ENCODE measurements at places on chromosomes 12 and 14. TPM values are rescaled to one million over a fixed set of nuclear protein-coding genes. Genes with fewer than 3 reads are reported as not detected.

DNA sequence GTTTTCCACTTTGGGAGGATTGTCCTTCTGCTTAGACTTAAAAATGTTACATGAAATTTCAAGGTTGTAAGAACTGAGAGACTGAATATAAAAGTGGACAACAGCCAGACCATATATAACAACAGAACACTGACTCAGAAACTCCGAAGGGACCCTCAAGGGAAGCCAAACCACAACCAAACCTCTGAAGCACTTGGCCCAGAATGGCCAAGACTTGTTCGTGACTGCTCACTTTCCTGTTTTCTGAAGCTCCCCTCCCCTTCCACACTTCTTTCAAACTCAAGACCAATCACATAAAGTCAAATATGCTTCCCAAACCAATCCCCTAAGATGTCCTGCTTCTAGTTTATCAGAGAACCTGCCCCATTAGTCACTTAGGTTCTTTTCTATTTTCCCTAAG, 13.7 kb downstream of the OR6J1 start:
- no peaks in the 10 kb centered on the region for H3K36me3 ChIP-seq
- no peak for DNase-seq
- no peak overlapping the region for H3K4me3 ChIP-seq
- no peak overlapping the region for H3K27ac ChIP-seq
- H3K4me1 ChIP-seq, result no peaks in the 10 kb centered on the region

DNA sequence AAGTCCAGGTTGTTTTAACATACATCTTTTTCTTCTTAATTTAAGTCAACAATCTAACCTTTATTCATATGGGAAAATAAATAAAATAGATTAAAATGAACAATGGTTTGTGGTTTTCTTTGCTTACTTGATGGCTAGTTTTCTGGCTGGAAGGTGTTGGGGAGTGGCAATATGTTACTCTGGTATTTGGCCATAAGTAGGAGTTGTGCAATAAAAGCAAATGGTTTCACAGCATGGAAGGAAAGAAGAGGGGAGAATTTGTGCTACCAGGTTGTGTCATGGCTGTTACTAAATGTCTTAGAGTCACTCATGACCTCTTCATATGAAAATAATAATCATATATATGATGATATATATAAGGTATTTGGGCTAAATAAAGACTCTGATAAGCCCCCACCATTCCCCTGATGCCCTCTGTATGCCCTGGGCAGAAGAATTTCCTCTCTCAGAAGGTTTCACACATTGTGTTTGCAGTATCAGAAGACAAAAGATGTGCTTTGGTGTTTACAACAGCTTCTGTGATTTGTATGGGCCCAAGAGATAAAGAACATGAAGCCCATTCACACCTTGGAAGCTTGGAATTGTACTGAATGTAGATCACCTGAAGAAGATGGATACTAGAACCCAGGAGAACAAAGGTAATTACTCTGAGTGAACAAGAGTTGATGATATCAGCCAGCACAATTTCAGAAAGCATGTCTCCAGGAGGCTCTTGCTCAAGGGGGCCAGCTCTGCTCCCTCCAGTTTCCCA, 160.9 kb downstream of the ALG10B start:
- H3K27ac ChIP-seq, result no peak overlapping the region
- no peaks in the 10 kb centered on the region for H3K27me3 ChIP-seq
- no peaks in the 10 kb centered on the region for H3K4me1 ChIP-seq
- no peak for DNase-seq

DNA sequence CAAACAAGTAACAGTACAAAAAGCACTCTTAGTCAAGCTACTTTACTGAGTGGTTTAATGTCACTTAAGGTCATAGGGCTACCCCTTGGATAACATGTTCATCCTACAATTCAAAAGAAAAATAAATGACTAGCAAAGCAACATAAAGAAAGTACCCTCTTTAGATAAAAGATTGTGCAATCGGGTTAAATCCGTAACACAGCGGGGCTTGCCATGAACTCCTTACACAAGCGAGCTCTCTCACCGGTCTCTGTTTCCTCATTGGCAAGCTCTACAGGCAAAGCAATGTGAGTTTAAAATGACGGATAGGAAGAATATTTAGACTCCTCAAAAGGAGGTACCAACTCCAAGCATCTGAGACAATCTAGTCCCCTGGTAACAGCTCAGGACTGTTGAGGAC, 140.6 kb downstream of the EGLN3 start:
- DNase-seq, result no peak
- H3K4me3 ChIP-seq, result no peak overlapping the region
- no peaks in the 10 kb centered on the region for H3K4me1 ChIP-seq
- H3K27ac ChIP-seq, result no peak overlapping the region

DNA sequence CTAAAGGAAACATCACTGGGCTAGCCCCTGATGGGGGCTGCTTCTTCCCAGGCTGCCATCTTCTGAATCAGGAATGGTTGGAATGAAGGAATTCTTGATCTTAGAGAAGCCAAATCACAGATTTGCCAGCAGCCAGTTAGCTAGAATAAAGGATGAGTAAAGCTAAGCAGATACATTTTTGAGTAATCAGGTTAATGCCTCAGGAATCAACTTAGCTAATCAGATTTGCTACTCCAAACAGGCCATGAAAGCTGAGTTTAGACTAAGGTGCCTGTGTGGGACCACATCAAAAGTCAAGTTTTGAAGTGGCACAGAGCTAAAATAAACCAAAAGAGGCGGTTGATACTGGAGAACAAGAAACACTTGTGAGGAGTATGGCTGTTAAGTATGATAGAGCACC, 28.8 kb upstream of the LMO3 start:
- no peak overlapping the region for H3K4me3 ChIP-seq
- H3K27ac ChIP-seq, result no peak overlapping the region
- no peaks in the 10 kb centered on the region for H3K36me3 ChIP-seq
- no peaks in the 10 kb centered on the region for H3K27me3 ChIP-seq

- no peaks in the 10 kb centered on the region for H3K4me1 ChIP-seq
- no peak overlapping the region for H3K27ac ChIP-seq
Observed at GRCh38 chr12:129564768-129565167, 339.1 kb downstream of the TMEM132D start.

- peaks cover 13% of the 10 kb centered on the region for H3K27me3 ChIP-seq
- no peak overlapping the region for H3K27ac ChIP-seq
- no peak for DNase-seq
- H3K4me1 ChIP-seq, result no peaks in the 10 kb centered on the region
Observed at GRCh38 chr12:2233034-2233433, 180.2 kb downstream of the CACNA1C start.

GRCh38 chr14:103366741-103367140, 18.5 kb upstream of the MARK3 start:
- no peak overlapping the region for H3K27ac ChIP-seq
- H3K36me3 ChIP-seq, result no peaks in the 10 kb centered on the region
- H3K4me1 ChIP-seq, result no peaks in the 10 kb centered on the region
- no peak overlapping the region for H3K4me3 ChIP-seq
- DNase-seq, result no peak

DNA sequence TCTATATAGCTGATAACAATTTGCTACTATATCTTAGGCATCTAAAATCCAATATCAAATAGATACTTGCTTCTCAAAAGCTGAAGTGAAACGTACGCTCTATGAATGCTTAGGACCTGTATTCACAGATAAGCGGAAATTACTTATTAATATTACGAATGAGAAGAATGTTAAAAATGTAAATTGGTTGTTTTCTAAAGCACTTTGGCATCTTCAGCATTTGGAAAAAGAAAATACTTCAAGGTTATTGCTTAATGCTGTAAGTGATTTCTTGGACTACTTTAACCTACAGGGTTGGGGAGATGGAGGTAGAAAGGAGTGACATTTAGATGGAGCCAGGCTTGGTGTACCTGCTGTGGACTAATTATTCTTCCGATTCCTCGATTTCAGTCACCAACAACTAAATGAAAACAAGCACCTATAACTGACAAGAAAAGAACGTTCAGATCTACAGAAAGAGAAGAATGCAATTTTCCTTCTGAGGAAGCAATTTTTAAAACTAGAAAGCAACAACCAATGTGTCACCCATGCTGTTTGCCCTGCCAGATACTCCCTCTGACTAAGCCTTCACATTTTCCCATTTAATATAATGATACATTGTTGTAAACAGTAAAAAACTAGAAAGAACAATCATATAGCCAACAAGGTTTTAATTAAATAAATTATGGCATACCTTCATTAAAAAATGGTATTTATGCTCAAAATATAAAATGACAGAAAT, 49.3 kb downstream of the SLC25A21 start:
- H3K4me3 ChIP-seq, result no peak overlapping the region
- H3K27ac ChIP-seq, result no peak overlapping the region
- DNase-seq, result no peak
- H3K27me3 ChIP-seq, result no peaks in the 10 kb centered on the region
- no peaks in the 10 kb centered on the region for H3K36me3 ChIP-seq

DNA sequence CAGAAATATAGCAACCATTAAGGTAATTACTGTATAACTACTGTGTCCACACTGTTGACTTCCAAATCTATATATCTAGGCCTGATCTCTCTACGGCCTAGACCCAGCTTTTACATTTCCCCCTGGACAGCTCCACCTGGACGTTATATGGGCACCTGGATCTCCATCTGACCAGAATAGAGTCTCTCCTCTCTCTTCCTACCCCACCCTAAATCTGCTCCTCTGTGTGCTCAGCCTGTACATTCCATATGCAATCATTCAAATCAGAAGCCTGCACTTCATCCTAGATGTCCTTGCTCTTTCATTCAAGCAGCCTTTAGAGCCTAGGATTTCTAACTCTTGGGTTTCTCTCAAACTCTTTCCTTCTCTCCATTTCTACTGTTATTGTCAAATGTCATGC, 255.0 kb downstream of the PAX9 start:
- H3K36me3 ChIP-seq, result no peaks in the 10 kb centered on the region
- H3K4me3 ChIP-seq, result no peak overlapping the region
- no peaks in the 10 kb centered on the region for H3K27me3 ChIP-seq
- H3K4me1 ChIP-seq, result no peaks in the 10 kb centered on the region
- DNase-seq, result no peak
- no peak overlapping the region for H3K27ac ChIP-seq

- H3K27ac ChIP-seq, result peak overlapping the region; percentile 65
- no peak for DNase-seq
- peaks cover 35% of the 10 kb centered on the region for H3K4me1 ChIP-seq
- H3K27me3 ChIP-seq, result no peaks in the 10 kb centered on the region
Observed at GRCh38 chr12:104458694-104459367, 2.1 kb downstream of the CHST11 start.

GRCh38 chr12:69595689-69596088, 10.4 kb downstream of the CCT2 start:
- H3K27me3 ChIP-seq, result no peaks in the 10 kb centered on the region
- no peak for DNase-seq
- H3K4me3 ChIP-seq, result no peak overlapping the region
- H3K27ac ChIP-seq, result no peak overlapping the region
- H3K4me1 ChIP-seq, result no peaks in the 10 kb centered on the region

DNA sequence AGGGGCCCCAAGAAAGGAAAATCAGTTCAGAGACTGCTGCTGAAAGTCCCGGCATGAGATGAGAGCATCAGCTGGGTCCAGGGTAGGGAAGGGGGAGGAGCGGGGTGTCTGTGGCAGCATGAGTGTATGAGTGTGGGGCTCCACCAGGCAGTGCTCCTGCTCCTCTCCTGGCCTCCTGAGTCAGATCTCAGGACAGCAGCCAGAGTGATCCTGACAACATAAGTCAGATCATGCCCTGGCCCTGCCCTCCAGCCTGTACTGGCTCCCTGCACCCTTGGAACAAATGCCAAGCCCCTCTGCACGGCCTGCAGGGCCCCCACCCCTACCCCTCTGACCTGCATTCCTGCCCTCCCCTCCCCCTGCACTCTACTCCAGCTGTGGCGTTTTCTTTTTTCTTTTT, 24.2 kb upstream of the LRP1-AS start:
- H3K36me3 ChIP-seq, result no peaks in the 10 kb centered on the region
- no peaks in the 10 kb centered on the region for H3K27me3 ChIP-seq
- no peak for DNase-seq
- no peak overlapping the region for H3K4me3 ChIP-seq
- no peak overlapping the region for H3K27ac ChIP-seq

GRCh38 chr12:4203772-4204376, 69.7 kb upstream of the CCND2 start:
- DNase-seq, result no peak
- no peaks in the 10 kb centered on the region for H3K4me1 ChIP-seq
- H3K27ac ChIP-seq, result no peak overlapping the region
- no peak overlapping the region for H3K4me3 ChIP-seq
- H3K27me3 ChIP-seq, result peaks cover 71% of the 10 kb centered on the region

DNA sequence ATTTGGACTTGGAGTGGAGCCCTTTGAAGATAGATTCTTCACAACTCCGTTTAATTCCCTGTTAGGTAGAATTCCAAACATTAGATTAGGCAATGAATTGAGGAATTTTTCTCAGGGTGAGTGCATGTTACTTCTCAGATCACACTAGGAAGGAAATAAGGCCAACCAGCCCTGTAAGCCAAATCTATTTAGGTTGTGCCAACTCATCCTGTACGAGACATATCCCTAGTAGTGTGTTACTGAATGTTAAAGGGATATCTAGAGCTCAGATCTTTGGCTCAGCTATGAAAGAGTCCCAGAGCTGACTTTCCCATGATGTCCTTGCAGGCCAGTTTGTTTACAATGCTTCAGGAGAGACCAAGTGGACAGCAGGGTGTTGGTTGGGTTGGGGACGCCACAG, 45.6 kb downstream of the GPHB5 start:
- DNase-seq, result no peak
- no peak overlapping the region for H3K4me3 ChIP-seq
- H3K27me3 ChIP-seq, result peaks cover 26% of the 10 kb centered on the region
- H3K4me1 ChIP-seq, result no peaks in the 10 kb centered on the region

GRCh38 chr14:45156067-45156466, 20.3 kb downstream of the FANCM start:
- no peaks in the 10 kb centered on the region for H3K4me1 ChIP-seq
- no peak overlapping the region for H3K27ac ChIP-seq
- no peak overlapping the region for H3K4me3 ChIP-seq
- no peak for DNase-seq
- no peaks in the 10 kb centered on the region for H3K27me3 ChIP-seq
- no peaks in the 10 kb centered on the region for H3K36me3 ChIP-seq

DNA sequence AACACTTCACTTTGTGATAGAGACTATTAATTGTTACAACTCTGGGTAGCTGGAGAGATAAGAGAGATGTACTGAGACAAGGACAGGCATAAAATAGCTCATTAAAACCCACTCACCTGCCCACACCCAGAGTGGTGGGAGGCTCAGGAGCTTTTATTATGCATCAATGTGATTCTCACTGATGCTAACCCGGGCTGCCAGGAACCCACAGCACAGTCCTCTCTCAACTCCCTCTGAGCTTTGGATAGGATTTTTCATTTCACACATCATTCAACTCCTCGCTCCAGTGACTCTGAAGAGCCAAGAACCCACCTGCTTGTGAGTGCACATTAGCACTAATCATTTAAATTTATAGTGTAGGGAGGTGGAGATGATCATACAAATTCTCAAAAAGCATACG, 827.9 kb downstream of the FLRT2 start:
- DNase-seq, result no peak
- no peaks in the 10 kb centered on the region for H3K36me3 ChIP-seq
- H3K4me3 ChIP-seq, result no peak overlapping the region
- H3K4me1 ChIP-seq, result no peaks in the 10 kb centered on the region

- H3K4me1 ChIP-seq, result no peaks in the 10 kb centered on the region
- H3K36me3 ChIP-seq, result no peaks in the 10 kb centered on the region
- no peak overlapping the region for H3K27ac ChIP-seq
- no peaks in the 10 kb centered on the region for H3K27me3 ChIP-seq
- DNase-seq, result no peak
Observed at GRCh38 chr12:24414480-24414879, 465.0 kb upstream of the SOX5 start.

Gene MYBPC1
- not detected for total RNA-seq

Gene BHLHE41
- 4.7 TPM for total RNA-seq

Gene MYH6
- not detected for total RNA-seq

Gene GCH1
- 16.7 TPM for total RNA-seq

Gene GPRC5A
- total RNA-seq, result 305 TPM

Gene TAS2R7
- total RNA-seq, result not detected

Gene ARHGDIB
- total RNA-seq, result 4.3 TPM

Gene FOXN4
- total RNA-seq, result 0.52 TPM

Gene TNFAIP2
- total RNA-seq, result 74.8 TPM

Gene EML5
- total RNA-seq, result 1.8 TPM

Gene MLF2
- 309 TPM for total RNA-seq

Gene CPNE6
- not detected for total RNA-seq

Data from HCT116 (cell line).